ENCODE measurements at places on chromosomes 6 and 20.
A peak's percentile ranks its signal among the peaks of the same experiment; 100 is the strongest.

DNA sequence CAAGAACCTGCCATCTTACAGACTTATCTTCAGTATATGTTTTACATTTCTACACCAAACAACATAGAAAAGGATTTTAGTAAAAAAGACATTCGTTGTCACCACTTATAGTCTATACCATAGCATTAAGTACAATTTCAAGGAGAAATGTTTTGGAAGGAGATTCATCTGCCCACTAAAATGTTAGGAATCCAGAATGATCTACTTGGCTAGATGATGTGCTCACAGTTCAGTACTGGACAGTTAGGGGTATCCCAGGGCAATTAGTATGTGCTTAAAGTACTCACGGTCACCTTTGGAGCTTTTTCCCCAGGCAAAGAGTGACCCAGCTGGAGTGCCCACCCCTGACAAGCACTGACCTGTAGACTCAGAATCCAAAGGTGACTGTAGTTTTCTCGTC is 222.9 kb downstream of the SLC24A3 start:
- no peak for DNase-seq

DNA sequence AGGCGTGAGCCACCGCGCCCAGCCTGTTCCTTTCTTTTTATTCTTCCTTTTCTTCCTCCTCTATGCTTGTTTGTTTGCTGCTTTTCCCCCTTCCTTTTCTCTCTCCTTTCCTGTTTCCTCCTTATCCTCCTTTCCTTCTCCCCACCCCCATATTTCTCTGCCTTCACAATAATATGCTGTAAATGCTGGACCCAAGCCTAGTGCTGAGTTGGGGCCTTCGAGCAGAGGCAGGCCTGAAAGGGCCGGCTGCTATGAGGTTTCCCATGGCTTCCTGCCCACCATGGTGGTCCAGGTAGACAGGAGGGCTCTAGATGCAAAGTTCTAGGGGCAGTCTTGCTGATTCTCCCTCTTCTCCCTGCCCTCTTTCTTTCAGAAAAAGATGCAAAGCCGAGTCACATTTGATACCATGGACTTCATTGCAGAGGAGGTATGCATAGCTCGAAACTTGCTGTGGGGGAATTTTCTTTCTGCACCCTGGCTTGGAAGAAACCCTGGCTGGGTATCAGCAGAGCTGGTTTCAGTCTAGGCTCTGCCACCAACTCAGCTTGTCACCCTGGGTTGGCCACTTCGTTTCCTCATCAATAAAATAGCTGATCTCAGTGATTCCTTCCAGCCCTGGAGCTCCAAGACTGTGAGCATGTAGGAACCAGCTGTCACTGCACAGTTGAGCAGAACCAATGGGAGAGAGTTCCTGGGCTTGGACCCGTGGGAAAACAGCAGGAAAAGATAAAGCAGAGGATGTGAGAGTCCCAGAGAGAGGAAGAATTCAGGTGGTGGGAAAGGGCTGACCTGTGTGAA is 7.4 kb downstream of the CNBD2 start:
- no peak for DNase-seq

DNA sequence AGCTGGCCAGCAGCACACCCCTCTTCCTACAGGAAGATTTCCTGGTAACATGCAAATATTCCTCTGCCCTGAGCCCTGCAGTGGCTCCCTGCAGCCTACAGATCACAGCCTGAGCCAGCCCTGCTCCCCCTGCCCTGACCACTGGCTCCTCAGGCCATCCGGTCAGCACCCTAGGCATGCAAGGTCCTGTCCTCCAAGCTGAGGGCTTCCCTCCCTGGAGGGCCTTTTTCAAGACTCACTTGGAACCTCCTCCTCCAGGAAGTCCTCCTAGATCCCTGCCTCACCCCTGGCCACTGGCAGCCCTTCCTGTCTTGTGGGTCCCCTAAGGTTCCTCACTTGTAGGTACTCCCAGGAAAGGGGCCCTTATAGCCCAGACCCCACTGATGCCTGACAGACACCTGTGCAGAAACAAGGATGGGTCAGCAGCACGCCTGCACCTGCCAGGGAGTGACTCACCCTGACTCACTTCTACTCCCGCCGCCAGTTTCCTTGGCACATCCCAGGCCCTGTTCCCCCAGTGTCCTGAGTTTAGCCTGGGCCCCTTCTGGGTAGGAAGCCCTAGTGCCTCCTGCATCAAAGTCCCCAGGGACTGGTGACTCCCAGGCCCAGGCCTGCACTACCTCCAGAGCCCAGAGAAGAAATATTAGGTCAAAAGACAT is 3.2 kb downstream of the SLC4A11 start:
- DNase-seq: no peak

DNA sequence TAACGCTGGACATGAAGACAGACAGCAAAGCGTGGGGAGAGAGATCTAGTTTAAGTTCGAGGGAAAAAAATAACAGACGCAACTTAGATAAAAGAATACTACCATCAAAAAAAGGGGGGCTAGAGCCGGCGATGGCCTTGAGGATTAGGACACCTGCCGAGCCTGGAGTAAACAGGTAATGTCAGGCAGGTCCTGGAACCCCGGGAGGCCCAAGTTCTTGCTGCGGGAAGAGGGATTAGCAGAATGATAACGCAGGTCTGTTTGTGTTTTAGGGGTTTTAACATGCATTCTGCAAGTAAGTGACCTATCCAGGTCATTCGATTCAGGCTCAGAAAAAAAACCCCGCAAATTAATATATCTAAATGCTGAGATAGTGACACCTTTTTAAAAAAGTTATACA is 754 bp upstream of the TMEM170B start:
- no peak for DNase-seq

- DNase-seq: no peak
Measured at GRCh38 chr6:154672086-154672485, 61.1 kb upstream of the SCAF8 start.

DNA sequence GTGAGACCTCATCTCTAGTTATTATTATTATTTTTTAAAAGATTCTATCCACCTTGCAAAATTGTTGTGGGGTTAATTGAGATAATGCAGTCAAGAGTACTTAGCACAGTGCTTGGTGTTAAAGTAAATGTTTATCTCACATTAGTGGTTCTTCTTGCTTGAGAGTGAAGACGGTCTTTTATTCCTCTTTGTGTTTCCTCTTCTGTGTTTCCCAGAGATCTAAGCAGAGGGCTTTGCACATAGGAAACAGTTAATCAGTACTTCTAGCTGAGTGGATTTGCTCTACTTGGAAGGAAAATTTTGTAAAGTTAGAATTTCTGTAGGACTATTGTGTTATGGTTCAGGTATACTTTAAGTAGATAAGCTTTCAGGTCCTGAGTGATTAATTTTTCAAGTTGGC is 3.5 kb downstream of the ARMC2 start:
- DNase-seq: no peak

DNA sequence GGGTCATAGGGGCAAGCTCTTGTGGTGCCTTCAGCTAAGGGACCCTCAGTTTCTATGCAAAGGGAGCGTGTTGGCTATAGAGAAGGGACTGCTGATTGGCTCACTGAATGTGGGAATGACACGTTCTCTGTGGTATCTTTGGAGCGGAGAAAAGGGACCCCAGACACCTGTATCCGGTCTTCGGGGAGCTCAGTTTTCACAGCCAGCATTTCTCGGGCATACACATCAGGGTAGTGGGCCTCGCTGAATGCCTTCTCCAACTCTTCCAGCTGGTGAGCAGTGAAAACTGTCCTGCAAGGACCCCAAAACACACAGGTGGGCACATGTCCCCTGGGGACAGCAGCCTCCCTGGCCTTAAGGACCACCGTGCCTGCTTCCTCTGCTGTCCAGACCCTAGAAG is 3.3 kb downstream of the VSX1 start:
- no peak for DNase-seq

DNA sequence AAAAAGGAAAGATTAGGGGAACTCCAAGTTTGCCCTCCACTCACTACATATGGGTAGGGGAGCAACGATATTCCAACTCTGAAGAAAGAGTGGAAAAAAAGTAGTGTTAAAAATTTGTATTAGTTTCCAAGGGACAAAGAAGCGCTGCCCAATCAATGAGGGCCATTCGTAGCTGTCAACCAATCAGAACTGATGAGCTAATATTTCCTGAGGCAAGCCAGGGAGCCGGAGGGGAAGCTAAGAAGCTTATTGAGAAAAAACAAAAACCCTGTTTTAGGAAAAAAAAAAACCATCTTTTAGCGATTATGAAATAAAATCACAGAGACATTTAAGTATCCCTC is 59.5 kb downstream of the TRIM38 start:
- no peak for DNase-seq

DNA sequence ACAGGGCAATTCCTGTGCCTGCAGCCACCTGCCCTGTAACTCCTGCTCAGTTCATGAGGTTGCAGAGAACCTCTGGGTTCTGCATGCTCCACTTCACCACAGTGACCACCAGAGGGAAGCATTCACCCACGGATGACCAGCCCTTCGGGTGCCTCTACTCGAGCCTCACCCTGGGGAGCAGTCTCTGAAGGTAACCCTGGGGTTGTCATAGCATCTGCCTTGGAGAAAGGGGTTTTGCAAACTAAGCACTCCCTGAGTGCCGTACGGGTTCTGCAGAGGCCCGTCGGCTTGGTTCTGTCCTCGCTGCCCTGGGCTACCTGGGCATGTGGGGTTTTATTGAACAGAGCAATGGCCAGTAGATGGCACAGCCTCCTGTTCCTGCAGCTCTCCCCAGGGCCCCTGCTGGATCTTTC is 10.2 kb upstream of the CST5 start:
- peak; percentile 22 for DNase-seq

DNA sequence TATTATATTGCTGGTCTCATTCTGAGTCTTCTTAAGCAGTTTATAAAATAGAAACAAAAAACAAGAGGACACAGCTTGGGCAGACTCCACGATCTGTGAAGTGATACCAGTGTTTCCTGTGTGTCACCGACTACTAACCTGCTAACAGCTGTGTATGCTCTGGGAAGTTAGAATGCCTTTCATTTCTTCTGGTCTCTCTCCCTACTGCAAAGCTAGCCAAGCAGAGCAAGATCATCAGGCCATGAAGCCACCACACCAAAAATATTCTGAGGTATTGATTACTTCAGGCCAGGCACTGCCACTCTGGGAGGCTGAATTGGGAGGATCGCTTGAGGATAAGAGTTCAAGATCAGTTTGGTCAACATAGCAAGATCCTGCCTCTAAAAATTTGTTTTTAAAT is 46.9 kb upstream of the SMIM29 start:
- peak; percentile 50 for DNase-seq

DNA sequence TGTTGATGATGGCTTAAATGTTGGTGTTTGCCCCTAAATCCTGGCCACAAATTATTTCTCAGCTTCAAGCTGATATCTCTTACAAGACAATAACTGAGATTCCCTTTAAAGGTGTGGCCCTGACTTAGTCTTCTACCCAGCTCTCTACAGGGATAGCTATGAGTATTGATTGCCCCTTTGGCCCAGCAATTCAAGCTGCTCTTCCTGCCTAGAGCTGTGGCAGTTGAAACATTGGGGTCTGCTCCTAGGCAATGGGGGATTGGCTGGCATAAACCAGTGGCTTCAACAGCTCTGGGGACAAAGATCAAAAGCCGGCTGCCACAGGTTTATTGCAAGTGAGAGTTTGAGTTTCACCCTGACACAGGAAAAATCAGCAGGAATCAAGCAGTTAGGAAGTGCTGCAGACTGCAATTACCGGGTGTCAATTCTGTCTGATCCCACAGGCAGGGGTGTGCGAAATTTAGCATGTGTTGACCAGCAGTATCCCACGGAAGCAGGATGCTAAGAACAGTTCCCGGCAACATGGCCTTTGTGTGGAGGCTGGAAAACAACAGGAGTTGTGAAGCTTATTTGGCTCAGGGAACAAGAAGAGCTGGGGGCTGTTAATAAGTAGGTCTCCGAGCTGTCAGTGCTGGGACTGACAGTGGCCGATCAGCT is 66.2 kb upstream of the IYD start:
- DNase-seq: no peak
